ENCODE measurements at places on chromosomes 1 and 21.
A peak's percentile ranks its signal among the peaks of the same experiment; 100 is the strongest.

DNA sequence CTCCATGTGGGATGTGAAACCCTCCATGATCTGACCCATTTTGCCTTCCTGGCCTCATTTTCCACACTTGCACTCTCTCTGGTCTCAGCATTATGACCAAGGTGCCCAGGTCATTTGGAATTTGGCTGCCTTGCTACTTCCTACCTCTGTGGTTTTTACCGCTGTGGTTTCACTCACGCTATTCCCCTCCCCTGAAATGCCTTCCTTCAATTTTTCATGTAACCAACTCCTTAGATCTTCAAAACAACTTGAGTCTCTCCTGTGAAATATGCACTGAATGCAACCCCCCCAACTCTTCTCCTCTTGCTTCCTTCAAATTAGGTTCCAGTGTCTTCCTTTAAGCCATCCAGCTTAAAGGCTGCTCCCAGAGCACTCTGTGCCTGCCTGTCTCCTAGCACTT, 50.1 kb downstream of the PHC2 start:
- DNase-seq = no peak

DNA sequence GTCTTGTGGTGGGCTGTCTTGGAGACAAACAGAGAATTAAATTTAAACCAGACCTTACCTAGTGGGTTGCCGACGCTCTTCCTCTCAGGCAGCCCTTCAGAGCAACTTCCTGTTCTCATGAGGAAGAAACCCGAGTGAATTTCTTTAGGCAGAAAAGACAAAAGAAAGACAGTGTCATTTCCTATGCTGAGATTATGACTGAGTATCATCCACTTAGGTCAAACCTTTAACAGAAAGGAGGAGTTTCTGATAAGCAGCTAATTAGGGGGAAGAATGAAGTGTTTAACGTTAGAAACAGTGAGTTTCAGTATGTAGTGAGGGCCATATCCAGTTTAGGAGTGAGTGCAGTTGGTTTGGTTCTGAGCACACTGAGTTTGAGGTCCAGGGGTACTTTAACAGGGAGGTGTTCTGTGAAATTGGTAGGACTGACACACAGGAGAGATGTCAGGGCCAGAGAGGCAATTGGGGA, 38.7 kb downstream of the FASLG start:
- no peak for DNase-seq

DNA sequence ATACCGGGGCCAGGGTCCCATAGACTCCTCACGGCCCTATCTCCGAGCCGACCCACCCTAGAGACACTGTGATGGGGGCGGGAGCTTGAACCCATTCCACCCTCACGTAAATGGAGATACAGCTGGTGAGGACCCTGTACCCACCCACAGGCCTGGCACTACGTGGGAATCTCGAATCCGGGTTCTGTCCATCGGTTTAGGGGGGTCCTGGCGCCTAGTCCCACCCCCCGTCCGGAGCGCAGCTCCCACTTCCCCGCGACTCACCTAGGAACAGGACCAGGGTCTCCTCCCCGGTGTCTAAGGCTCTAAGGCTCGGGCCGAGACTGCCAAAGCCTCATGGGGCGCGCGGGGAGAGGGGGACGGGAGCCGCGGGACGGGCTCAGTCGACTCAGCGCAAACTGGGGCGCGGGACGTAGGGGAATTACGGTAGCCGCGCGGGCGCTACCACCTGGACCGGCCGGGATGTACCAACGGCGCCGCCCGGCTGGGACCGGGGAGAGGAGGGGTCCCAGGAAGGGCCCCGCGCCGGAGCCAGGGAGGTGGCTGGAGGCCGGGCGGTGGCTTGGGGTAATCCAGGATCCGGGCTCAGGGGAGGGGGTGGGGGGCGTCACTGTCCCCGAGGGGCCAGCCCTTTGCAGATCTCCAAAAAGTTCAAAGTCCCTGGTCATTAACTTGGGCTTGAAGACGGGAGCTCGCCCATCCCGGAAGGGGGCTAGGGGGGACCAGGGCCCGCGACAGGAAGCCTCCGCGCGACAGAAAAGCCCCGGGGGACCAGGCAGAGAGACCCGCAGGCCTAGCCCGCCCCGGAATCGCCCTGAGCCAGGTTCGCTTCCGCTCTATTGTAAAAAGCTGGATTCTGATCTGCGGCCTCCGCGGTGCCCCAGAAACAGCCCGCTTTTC, 1.0 kb downstream of the PLEKHG5 start:
- DNase-seq = peak; percentile 46

- DNase-seq = no peak
Measured at GRCh38 chr21:46150073-46150472, 5.3 kb downstream of the FTCD start.

- DNase-seq = no peak
Measured at GRCh38 chr1:60621368-60621851, 461.0 kb upstream of the NFIA start.

DNA sequence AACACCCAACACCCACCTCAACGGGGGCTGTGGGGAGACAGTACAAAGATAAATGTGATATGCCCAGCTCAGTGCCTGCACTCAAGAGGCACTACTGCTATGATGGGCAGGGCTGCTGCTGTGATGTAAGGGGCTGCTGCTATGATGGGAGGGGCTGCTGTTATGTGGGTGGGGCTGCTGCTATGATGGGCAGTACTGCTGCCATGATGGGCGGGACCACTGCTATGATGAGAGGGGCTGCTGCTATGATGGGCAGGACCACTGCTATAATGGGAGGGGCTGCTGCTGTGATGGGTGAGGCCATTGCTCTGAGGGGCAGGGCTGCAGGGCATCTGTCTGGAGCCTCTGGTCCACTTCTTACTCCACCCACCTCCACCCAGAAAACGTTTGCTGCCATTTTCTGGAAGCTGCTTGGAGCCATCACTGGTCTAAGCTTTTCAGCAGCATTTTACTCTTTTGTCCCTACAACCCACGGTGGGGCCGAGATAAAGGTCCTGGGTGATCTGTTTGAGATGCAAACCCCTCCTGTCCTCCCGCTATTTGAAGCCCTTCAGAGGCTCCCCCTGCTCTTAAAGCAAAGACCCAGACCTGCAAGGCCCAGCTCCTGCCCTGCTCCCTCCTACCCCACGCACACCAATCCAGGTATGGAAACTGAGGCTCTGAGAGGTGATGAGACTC, 656.9 kb downstream of the PTPRU start:
- no peak for DNase-seq

DNA sequence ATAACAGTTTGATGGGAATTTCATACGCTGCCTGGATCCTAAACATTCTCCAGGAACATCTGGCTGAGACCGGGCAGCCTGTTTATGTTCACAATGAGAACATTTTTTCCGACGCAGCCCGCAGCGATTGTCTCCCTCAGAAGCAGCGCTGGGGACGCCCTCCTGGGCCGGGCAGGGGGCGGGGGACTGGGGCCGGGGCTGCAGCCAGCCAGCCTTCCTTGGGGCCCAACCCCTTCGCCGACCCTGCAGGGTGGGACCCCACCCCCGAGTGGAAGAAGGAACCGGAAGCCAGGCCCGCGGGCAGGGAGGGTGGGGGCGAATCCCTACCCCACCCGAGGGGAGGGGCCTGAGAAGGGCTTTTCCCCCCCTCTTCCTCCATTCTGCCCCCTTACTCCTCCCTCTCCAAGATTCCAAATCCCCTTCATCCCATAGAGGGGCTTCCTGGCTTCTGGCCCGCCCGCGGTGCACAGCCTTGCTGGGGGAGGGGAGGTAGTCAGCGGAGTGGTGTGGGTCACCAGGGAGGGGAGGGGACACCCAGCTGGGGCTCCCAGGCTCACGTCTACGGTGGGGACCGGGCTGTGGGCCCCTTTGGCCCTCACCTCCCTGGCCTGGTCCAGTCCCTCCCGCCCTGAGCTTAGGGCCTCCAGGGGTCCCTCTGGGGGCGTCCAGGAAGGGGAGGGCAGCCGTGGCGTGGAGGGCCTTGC, 60.6 kb downstream of the WNT9A start:
- no peak for DNase-seq

- DNase-seq = no peak
Measured at GRCh38 chr1:203308328-203308922, 3.1 kb downstream of the BTG2 start.

- no peak for DNase-seq
Measured at GRCh38 chr1:55141295-55141893, 73.8 kb downstream of the USP24 start.

GRCh38 chr21:31143036-31143435, 104.8 kb upstream of the KRTAP19-8 start:
- no peak for DNase-seq

- DNase-seq = no peak
Measured at GRCh38 chr1:17915511-17916197, 160.5 kb downstream of the ACTL8 start.

DNA sequence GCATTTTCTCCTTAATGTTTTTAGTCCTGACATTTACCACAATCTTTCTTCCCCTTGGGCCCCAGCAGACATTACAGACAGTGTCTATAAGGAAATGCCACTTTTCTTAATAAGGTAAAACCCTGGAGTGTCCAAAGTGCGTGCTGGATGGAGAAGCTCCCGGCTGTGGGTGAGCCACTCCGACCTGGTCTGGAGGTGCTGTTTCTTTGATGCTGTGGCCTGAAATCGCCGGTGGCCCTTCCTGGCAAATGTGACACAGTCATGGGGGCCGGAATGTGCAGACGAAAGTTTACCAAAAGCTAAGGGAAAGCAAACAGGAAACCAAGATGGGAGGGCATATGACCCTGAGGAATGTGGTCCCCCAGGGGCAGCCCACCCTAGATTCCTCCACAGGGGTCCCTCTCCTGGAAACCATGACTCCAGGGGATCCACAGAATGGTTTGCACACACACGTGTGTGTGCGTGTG, 77.9 kb downstream of the FHAD1 start:
- DNase-seq = no peak

DNA sequence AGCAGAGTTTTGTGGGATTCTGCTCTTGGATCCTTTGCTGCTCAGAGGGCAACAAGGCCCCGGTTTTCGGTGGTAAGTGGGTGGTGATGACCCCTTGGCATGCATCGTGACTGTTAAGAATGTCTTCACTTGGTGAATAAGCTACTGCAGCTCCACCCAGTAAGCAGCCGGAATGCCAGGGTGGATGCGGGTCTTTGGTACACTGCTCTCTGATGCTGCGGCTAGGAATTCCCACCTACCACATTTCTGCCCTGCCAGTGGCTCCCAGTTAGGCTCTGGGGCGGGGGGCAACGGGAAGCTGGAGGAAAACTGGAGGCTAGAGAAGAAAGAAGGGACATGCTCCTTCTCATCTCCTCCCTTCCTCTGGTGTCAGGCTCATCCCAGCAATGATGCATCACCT, 180.4 kb upstream of the GALNT2 start:
- no peak for DNase-seq

- DNase-seq = no peak
Measured at GRCh38 chr1:119806489-119806888, 4.8 kb downstream of the REG4 start.

DNA sequence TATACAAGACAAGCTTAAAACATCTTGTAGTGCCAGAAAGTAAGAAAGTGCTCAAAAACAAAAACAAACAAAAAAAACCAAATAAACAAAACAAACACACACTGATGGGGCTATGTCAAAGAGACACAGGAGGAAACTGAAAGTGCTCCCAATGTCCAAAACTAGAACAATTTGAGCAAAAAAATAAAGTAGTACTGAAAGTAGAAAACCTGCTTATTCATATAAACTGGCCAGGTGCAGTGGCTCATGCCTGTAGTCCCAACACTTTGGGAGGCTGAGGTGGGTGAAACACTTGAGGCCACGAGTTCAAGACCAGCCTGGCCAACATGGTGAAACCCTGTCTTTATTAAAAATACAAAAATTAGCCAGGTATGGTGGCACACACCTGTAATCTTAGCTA, 129.9 kb downstream of the GLUL start:
- no peak for DNase-seq

- DNase-seq = no peak
Measured at GRCh38 chr1:206512851-206513180, 5.5 kb downstream of the RASSF5 start.

- DNase-seq = no peak
Measured at GRCh38 chr1:241351841-241352240, 5.2 kb downstream of the RGS7 start.

DNA sequence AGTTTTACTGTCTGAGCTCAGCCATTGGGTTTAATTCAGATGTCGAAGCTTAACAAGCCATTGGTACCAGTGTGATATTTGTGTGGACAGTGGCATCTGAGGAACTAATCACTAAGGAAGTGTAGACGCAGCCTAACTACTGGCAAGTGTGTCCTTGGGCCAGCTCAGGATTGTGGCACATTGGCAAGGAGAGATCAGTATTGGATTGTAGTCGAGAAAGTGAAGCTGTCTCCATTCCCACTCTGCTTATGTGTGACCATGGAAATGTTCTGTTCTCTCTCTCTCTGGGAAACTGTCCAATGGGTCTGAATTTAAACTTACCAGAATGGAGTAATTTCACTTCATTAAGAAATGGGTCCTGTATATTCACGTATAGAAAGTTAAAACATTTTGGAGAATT, 112.2 kb downstream of the ITSN1 start:
- no peak for DNase-seq

- DNase-seq = no peak
Measured at GRCh38 chr1:13540866-13541265, 27.1 kb upstream of the LRRC38 start.

GRCh38 chr1:198199105-198199504, 42.3 kb downstream of the NEK7 start:
- DNase-seq = no peak

- no peak for DNase-seq
Measured at GRCh38 chr1:113787663-113788062, 24.6 kb downstream of the RSBN1 start.

- no peak for DNase-seq
Measured at GRCh38 chr21:14763695-14764064, 217.6 kb upstream of the SAMSN1 start.

DNA sequence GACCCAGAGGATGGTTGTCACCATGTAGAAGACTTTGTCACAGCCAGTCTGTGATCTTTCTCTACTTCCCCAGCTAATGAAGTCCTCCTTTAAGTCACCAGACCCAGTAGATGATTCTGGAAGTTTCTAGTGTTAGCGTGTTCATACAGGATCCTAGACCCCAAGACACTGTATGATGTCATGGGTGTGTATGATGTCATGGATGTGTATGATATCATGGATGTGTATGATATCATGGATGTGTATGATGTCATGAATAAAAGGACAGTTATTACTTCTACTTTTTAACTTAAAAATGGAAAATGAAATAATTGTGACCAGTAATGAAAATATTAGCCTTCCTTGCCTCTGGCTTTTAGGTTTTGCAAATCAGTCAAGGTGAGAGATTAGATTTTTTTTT, 260.0 kb downstream of the FMN2 start:
- no peak for DNase-seq

- no peak for DNase-seq
Measured at GRCh38 chr1:18662286-18662639, 31.6 kb downstream of the PAX7 start.

- no peak for DNase-seq
Measured at GRCh38 chr21:37917612-37918011, 1.4 kb upstream of the KCNJ6 start.

- no peak for DNase-seq
Measured at GRCh38 chr21:29555601-29556000, 256.9 kb downstream of the BACH1 start.

GRCh38 chr1:234495231-234495990, 16.4 kb upstream of the TARBP1 start:
- DNase-seq = no peak

- no peak for DNase-seq
Measured at GRCh38 chr1:232149287-232150201, 480.4 kb downstream of the SIPA1L2 start.
